ENCODE measurements at places on chromosomes 5 and 9.

GRCh38 chr5:83955916-83956315 lies 235.3 kb upstream of the HAPLN1 start:
- DNase-seq = no peak

- DNase-seq = no peak
Measured at GRCh38 chr5:23631302-23632045, 124.1 kb downstream of the PRDM9 start.

DNA sequence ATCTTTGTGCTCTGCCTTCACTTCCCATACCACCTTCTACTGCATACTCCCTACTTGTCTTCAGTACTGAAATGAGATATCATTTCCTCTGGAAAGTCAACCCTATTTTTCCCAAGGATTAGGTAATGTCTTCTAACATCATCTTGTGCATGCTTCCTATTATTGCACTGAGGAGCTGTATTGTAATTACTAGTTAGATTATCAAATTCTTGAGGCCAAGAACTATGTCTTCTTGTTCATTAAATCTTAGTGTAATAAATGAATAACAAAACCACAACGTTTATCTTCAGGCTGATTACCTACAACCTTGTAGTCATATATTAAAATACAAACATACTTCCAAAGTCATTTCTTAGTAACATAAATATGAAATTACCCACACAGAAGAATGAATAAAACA lies 87.9 kb upstream of the POU5F2 start:
- DNase-seq = no peak

- DNase-seq = no peak
Measured at GRCh38 chr5:59592101-59592500, 301.4 kb downstream of the PDE4D start.

DNA sequence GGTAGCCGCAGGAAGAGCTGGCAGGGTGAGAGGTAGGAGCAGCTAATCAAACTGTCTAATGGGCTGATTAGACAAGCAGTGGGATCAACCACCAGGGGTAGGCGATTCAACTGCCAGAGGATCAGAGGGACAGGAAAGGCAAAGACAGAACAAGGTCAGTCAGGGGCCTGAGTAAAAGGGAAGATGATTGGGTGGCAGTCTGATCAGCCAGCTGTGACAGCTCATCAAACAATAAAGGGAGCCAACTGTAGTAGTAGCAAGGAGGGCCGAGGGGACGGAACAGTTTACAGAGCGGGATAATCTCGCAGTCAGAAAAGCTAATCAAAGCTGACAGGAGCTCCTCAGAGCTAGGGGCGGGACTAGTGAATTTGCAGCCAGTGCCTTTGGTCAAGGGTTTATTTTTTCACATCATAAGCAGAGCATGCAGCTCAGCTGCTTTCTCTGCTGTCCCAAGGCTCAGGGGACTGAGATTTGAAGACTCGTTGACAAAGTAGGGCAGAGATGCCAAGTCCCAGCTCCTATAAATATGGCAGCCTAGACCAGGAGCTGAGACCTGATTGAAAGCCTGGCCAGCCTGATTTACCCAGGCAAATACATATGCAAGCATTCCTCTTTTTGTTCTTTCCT lies 418.2 kb downstream of the GABRG2 start:
- DNase-seq = no peak

GRCh38 chr5:154568589-154568988 lies 90.6 kb upstream of the HAND1 start:
- DNase-seq = no peak
